ENCODE measurements at places on chromosomes 6 and 20. TPM values are rescaled to one million over a fixed set of nuclear protein-coding genes. Genes with fewer than 3 reads are reported as not detected.
A peak's percentile ranks its signal among the peaks of the same experiment; 100 is the strongest.

- H3K27me3 ChIP-seq, result no peaks in the 10 kb centered on the region
- DNase-seq, result no peak
- H3K4me1 ChIP-seq, result peaks cover 65% of the 10 kb centered on the region
- H3K27ac ChIP-seq, result no peak overlapping the region
Observed at GRCh38 chr6:11227698-11228097, 4.8 kb downstream of the NEDD9 start.

- DNase-seq, result no peak
- no peaks in the 10 kb centered on the region for H3K27me3 ChIP-seq
Observed at GRCh38 chr20:61407561-61407960, 155.5 kb downstream of the CDH4 start.

GRCh38 chr6:107594736-107595135, 104.8 kb downstream of the SOBP start:
- H3K36me3 ChIP-seq, result no peaks in the 10 kb centered on the region
- no peak overlapping the region for H3K4me3 ChIP-seq
- DNase-seq, result no peak
- peaks cover 57% of the 10 kb centered on the region for H3K27me3 ChIP-seq

DNA sequence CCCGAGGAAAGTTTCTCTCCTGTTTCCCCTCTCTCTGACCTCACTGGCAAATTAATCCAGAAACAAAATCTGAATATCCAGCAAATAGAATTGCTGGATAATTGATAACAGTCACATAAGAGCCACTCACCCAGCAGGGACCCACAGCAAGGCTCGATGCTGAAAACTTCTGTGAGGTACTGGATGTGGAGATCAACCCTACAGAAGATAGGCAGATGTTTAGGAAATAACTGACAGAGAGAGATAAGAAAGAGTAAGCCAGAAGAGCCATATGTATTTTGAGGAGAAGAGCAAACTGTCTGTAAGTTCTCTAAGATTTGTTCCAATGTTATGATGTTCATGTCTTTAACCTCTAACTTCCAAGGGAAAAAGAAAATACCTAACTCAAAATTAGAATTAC, 59.7 kb downstream of the PKHD1 start:
- peaks cover 1% of the 10 kb centered on the region for H3K27me3 ChIP-seq
- H3K36me3 ChIP-seq, result no peaks in the 10 kb centered on the region
- H3K4me3 ChIP-seq, result no peak overlapping the region

GRCh38 chr20:32325706-32326503, 32.2 kb upstream of the ASXL1 start:
- no peak overlapping the region for H3K4me3 ChIP-seq
- peak overlapping the region; percentile 54 for H3K27ac ChIP-seq
- H3K27me3 ChIP-seq, result no peaks in the 10 kb centered on the region
- H3K4me1 ChIP-seq, result peaks cover 6% of the 10 kb centered on the region
- DNase-seq, result no peak

DNA sequence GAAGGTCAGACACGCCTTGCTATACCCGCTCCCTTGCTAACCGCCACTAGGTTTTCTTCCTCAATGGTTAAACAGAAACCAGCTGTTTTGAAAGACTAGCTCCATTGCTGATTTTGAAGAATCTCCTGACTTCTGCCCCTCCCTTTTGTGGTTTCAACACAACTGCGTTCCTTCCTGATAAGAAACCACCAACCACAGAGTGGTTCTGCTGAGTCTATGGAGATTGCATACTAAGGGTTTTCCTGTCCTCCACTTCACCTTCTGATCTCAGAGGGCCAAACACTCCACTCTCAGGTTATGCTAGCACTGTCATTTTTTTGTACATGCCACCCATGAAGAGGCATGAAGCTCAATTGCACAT, 207.9 kb downstream of the MYLK4 start:
- H3K4me1 ChIP-seq, result peaks cover 28% of the 10 kb centered on the region
- H3K36me3 ChIP-seq, result peaks cover 5% of the 10 kb centered on the region
- H3K27me3 ChIP-seq, result peaks cover 69% of the 10 kb centered on the region

The CLIC5 gene
- 2.0 TPM for total RNA-seq

The MUC22 gene
- total RNA-seq, result not detected

GRCh38 chr6:14865531-14866100, 380.3 kb upstream of the JARID2 start:
- DNase-seq, result no peak
- no peak overlapping the region for H3K4me3 ChIP-seq
- H3K36me3 ChIP-seq, result no peaks in the 10 kb centered on the region
- no peaks in the 10 kb centered on the region for H3K27me3 ChIP-seq
- peak overlapping the region; percentile 39 for H3K27ac ChIP-seq
- peaks cover 25% of the 10 kb centered on the region for H3K4me1 ChIP-seq

The LTV1 gene
- 63.8 TPM for total RNA-seq

GRCh38 chr6:158684745-158685324, 35.0 kb downstream of the SYTL3 start:
- no peaks in the 10 kb centered on the region for H3K27me3 ChIP-seq
- H3K4me3 ChIP-seq, result no peak overlapping the region
- H3K27ac ChIP-seq, result no peak overlapping the region
- DNase-seq, result no peak
- H3K4me1 ChIP-seq, result peaks cover 46% of the 10 kb centered on the region

GRCh38 chr6:71228461-71229041, 60.1 kb upstream of the OGFRL1 start:
- peaks cover 7% of the 10 kb centered on the region for H3K4me1 ChIP-seq
- H3K36me3 ChIP-seq, result no peaks in the 10 kb centered on the region
- DNase-seq, result no peak
- no peak overlapping the region for H3K27ac ChIP-seq
- H3K27me3 ChIP-seq, result peaks cover 7% of the 10 kb centered on the region

DNA sequence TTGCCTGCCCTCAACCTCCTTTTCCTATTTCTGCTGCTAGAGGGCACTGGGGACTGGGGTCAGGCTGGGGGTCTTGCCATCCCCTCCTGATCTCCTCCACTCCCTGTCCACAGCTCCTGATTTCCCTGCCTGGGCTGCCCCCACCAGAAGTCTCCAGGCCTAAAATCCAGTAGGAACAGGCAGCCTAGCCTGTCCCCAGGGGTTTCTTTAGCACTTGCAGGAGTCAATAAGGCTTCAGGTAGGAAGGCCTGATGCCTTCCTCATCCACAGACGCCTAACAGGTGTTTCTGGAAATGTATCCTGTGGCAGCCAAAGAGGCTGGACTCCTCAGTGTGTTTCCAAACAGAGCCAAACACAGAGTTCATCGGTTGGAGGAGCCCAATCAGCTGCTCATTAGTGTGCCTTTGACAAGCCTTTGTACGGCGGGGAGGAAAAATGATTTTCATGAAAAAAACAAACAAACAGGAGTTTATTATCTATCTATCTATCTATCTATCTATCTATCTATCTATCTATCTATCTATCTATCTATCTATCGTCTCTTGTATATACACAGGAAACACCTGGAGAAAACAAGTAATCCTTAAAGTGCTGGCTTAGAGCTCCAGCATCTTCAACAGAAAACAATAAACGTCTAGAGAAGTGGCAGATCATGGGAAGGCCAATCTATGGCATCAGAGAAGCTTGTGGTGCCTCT, 3.7 kb upstream of the RAET1E start:
- DNase-seq, result no peak
- no peak overlapping the region for H3K27ac ChIP-seq
- no peak overlapping the region for H3K4me3 ChIP-seq
- H3K27me3 ChIP-seq, result peaks cover 10% of the 10 kb centered on the region

DNA sequence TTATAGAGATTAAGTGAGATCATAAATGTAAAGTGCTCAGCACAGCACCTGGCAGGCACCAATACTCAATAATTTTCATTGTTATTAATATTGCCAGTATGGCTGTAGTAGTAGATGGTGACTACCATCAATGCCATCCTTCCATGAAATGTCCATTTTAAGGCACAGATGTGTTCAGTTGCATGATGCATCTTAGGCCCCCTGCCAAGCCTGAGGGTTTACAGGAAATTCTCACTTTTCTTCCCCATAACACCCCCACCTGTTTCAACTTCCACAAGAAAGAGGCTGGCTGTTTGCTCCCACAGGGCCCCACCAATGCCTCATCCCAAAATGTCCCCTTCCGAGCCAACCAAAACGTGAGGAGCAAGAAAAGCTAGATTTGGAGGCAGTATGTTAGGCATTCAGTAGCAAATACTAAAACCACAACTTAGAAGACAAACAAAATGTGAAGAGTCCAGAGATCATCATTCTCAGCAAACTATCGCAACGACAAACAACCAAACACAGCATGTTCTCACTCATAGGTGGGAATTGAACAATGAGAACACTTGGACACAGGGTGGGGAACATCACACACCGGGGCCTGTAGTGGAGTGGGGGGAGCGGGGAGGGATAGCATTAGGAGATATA, 110.6 kb upstream of the NHSL1 start:
- no peaks in the 10 kb centered on the region for H3K4me1 ChIP-seq
- peaks cover 14% of the 10 kb centered on the region for H3K27me3 ChIP-seq
- no peak overlapping the region for H3K4me3 ChIP-seq
- no peak overlapping the region for H3K27ac ChIP-seq
- no peak for DNase-seq

The DNMT3B gene
- total RNA-seq, result 1.1 TPM

- DNase-seq, result no peak
- peaks cover 23% of the 10 kb centered on the region for H3K4me1 ChIP-seq
- no peaks in the 10 kb centered on the region for H3K36me3 ChIP-seq
- H3K27ac ChIP-seq, result no peak overlapping the region
Observed at GRCh38 chr20:36736451-36737182, 9.3 kb downstream of the NDRG3 start.

The OR2H2 gene
- not detected for total RNA-seq

DNA sequence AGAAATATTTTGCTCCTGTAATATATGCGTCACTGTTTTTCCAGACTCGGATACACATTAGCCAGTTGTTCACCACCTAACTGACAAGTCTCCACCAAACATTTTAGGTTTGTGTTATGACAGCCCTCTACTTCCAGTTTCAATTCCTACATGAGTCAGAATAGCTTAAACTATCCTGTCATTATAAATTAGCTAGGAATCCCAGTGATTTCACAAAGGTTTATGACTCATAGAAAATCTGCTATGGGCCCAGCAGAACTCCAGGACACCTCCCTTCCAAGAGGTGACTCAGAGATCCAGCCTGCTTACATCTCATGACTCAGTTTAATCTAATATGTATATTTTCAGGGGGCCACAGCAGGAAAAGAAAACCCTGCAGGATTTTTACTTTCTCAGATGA, 17.4 kb upstream of the PLCB4 start:
- H3K4me3 ChIP-seq, result no peak overlapping the region
- no peaks in the 10 kb centered on the region for H3K4me1 ChIP-seq
- H3K27ac ChIP-seq, result no peak overlapping the region
- no peaks in the 10 kb centered on the region for H3K27me3 ChIP-seq
- H3K36me3 ChIP-seq, result no peaks in the 10 kb centered on the region

GRCh38 chr6:14804785-14805210, 441.1 kb upstream of the JARID2 start:
- H3K4me3 ChIP-seq, result no peak overlapping the region
- H3K4me1 ChIP-seq, result peaks cover 3% of the 10 kb centered on the region
- peaks cover 2% of the 10 kb centered on the region for H3K36me3 ChIP-seq
- H3K27ac ChIP-seq, result no peak overlapping the region
- DNase-seq, result no peak
- no peaks in the 10 kb centered on the region for H3K27me3 ChIP-seq

DNA sequence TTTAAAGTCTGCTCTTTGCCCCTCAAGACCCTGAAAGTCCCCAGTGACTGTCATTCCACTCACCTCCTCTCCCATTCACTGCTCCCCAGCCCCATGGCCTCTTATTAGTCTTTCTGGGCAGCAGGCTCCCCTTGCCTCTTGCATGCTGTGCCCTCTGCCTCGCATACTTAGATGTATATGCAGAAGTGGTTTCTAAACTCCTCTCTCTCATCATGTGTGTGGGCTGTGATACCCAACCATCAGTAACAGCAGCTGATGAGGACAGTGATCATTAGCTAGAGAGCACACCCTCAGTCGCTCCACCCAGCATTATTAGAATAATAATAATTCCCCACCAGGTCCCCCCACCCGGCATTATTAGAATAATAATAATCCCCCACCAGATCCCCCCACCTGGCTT, 14.5 kb downstream of the PKIG start:
- no peaks in the 10 kb centered on the region for H3K36me3 ChIP-seq
- peaks cover 23% of the 10 kb centered on the region for H3K4me1 ChIP-seq
- no peaks in the 10 kb centered on the region for H3K27me3 ChIP-seq
- DNase-seq, result no peak
- H3K27ac ChIP-seq, result no peak overlapping the region
- no peak overlapping the region for H3K4me3 ChIP-seq

GRCh38 chr6:14739827-14740226, 506.0 kb upstream of the JARID2 start:
- no peak overlapping the region for H3K4me3 ChIP-seq
- H3K27ac ChIP-seq, result peak overlapping the region; percentile 82
- peaks cover 80% of the 10 kb centered on the region for H3K4me1 ChIP-seq
- DNase-seq, result no peak

- peak; percentile 27 for DNase-seq
- no peak overlapping the region for H3K27ac ChIP-seq
- no peaks in the 10 kb centered on the region for H3K36me3 ChIP-seq
Observed at GRCh38 chr6:45783716-45784115, 231.9 kb downstream of the CLIC5 start.

The ARMC2 gene
- total RNA-seq, result 3.3 TPM

DNA sequence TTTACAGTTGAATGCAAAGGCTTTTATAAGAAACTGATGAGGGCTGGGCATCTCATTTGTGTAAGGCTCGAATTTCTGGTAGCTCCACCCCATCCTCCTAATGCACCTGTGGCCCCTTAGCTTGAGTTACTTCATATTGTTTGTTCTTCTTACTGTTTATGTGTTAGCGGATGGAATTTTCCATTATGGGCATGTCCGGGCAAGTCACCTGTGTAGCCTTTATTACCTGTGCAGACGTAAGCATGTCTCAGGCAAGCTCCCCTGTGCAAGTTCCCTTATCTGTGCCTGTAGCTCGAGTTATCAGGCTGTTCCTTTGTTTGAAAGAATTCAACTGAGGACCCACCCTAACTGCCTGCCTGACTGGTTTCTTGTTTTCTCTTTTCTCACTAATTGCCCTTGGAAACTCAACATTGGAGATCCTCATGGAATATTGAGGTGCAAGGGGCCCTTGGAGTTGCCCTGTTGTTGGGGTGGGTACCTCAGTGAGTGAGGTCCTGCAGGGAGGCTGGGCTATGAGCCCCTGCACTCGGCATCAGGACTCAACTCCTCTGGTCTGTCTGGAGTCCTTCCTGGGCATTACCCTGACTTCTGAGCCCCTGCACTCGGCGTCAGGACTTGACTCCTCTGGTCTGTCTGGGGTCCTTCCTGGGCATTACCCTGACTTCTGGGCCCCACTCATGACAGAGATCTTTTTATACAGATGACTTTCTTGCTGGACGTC, 207.9 kb upstream of the SULF2 start:
- H3K4me1 ChIP-seq, result no peaks in the 10 kb centered on the region
- no peak overlapping the region for H3K27ac ChIP-seq
- H3K4me3 ChIP-seq, result no peak overlapping the region
- H3K36me3 ChIP-seq, result no peaks in the 10 kb centered on the region
- no peaks in the 10 kb centered on the region for H3K27me3 ChIP-seq

GRCh38 chr6:107354451-107354850, 104.9 kb downstream of the PDSS2 start:
- no peak overlapping the region for H3K4me3 ChIP-seq
- H3K27ac ChIP-seq, result no peak overlapping the region
- no peaks in the 10 kb centered on the region for H3K27me3 ChIP-seq
- H3K4me1 ChIP-seq, result no peaks in the 10 kb centered on the region
- no peaks in the 10 kb centered on the region for H3K36me3 ChIP-seq

GRCh38 chr6:166450167-166450873, 67.6 kb upstream of the MPC1 start:
- H3K27me3 ChIP-seq, result no peaks in the 10 kb centered on the region
- no peak overlapping the region for H3K4me3 ChIP-seq
- no peak overlapping the region for H3K27ac ChIP-seq
- H3K4me1 ChIP-seq, result peaks cover 1% of the 10 kb centered on the region
- no peaks in the 10 kb centered on the region for H3K36me3 ChIP-seq

Data from activated CD4-positive, alpha-beta T cell treated with anti-CD3 and anti-CD28 coated beads, Interleukin-2, amount 10 ng/mL, durations not matched to agents 24 days and 14 days (primary cell).